ENCODE measurements at places on chromosomes 12 and 14.
A peak's percentile ranks its signal among the peaks of the same experiment; 100 is the strongest.

DNA sequence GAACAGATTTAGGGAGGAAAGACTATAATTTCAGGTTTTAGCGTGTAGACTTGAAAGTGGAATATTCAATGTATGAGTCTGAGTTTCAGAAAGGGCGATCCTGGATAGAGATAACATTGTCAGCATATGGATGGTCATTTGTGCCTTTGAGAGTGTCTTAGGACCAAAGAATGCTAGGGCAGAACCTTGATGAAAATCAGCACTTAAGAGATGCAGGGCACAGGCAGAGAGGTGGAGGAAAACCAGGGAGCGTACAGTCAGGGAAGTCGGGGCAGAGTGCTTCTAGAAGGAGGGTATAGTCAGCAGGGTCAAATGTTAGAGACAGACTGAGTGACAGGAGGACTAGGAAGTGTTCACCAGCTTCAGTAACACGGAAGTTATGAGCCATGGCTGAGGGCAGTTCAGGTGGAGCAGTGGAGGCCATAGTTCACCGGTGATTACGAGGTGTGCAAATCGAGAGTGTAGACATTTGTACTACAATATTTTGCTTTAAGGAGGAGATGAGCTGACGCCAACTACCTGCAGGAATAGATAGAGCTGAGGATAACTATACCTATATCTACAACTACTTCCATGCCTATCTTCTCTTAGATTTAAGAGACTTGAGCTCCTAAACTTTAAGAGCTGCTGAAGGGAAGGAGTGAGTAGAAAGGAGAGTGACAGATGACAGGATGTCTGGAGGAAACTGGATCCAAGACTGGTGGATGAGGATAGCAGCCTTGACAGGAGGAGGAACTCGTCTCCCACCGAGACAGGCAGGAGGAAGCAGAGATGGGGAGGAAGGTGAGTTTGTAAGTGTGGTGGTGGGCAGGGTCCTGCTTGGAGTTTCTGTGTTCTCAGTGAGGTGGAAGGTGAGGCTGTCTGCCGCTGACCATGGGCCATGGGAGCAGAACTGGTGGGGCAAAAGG is 6.5 kb downstream of the CBLN3 start:
- DNase-seq = no peak

- no peak for DNase-seq
Observed at GRCh38 chr12:14254781-14255180, 110.7 kb upstream of the ATF7IP start.

- no peak for DNase-seq
Observed at GRCh38 chr14:69693145-69693544, 73.8 kb upstream of the SRSF5 start.

GRCh38 chr14:101927859-101928258 is 36.5 kb upstream of the DYNC1H1 start:
- DNase-seq = peak; percentile 26

DNA sequence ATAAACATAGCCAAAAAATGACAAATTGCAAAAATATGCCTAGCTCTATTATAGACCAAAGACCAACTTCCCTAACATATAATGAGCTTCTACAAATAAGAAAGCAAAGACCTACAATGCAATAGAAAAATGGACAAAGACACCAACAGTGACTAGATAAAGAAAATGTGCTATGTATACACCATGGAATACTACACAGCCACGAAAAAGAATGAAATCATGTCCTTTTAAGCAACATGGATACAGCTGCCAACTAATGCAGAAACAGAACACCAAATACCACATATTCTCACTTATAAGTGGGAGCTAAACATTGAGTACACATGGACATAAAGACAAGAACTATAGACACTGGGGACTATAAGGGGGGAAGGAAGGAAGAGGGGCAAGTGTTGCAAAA is 10.9 kb upstream of the PCNX1 start:
- no peak for DNase-seq

All from stimulated activated CD4-positive, alpha-beta T cell treated with anti-CD3 and anti-CD28 coated beads, Interleukin-2, amount 100 ng/mL, for 24 hours (primary cell).